ENCODE measurements at places on chromosomes 6 and 20. TPM values are rescaled to one million over a fixed set of nuclear protein-coding genes. Genes with fewer than 3 reads are reported as not detected.

PBOV1 gene
- not detected for total RNA-seq

NHLRC1 gene
- 1.5 TPM for total RNA-seq

CPXM1 gene
- total RNA-seq: not detected

ARFRP1 gene
- 26.9 TPM for total RNA-seq

MLN gene
- not detected for total RNA-seq

RFX6 gene
- total RNA-seq: not detected

HCRTR2 gene
- not detected for total RNA-seq

FOXF2 gene
- total RNA-seq: 17.7 TPM
